8988T (cell line): ENCODE measurements at places on chromosomes 6 and 20.

GRCh38 chr6:75488033-75488432 is 5.6 kb downstream of the FILIP1 start:
- DNase-seq = no peak

GRCh38 chr6:65501045-65501444 is 206.0 kb downstream of the EYS start:
- DNase-seq = no peak

GRCh38 chr6:134123666-134124208 is 71.3 kb upstream of the SLC2A12 start:
- DNase-seq = no peak

GRCh38 chr6:156053626-156054025 is 598.0 kb upstream of the NOX3 start:
- no peak for DNase-seq

GRCh38 chr6:79777713-79778579 is 146.8 kb downstream of the SH3BGRL2 start:
- peak; percentile 79 for DNase-seq

DNA sequence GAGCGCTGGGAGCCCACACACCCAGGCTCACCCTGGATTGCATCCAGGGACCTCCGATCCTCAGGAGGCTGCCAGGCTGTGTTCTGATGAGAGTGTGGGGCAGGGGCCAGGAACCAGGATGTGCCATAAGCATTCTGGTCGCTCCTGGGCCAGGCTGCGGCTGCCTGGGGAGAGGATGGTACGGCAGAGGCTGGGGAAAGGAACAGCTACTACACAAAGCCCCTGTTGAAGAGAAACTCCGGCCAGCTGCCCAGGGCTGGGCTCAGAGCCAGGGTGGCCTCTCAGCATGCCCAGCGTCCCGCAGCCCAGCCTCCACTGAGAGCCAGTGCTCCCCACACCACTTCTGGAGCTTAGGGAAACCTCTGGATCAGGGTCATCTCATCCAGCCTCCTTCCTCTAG is 21.7 kb upstream of the OCSTAMP start:
- DNase-seq = no peak

- DNase-seq = peak; percentile 39
Measured at GRCh38 chr6:7341989-7342742, 29.2 kb upstream of the SSR1 start.

GRCh38 chr6:105357165-105357564 is 45.7 kb downstream of the PREP start:
- no peak for DNase-seq

- no peak for DNase-seq
Measured at GRCh38 chr6:155523821-155524651, 68.4 kb upstream of the NOX3 start.

DNA sequence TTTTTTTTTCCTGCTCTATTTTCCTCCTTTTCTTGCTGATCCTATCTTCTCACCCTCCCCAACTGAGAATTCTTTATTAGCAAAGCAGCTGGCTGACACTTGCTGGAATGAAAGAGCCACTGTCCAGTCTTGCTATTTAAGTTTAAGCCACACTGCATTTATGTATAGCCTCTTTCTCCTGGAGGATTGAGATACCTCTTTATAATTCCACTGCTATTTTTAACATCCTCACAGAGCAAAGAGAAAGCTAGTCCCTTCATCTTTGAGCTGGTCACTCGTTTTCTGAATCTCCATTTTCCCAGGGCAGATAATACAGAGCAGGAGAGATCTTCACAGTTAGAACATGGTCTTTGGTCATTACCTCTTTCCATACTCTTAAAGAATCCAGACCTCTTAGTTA is 36.0 kb upstream of the EEF1A1 start:
- no peak for DNase-seq

- no peak for DNase-seq
Measured at GRCh38 chr20:47583551-47583950, 81.9 kb downstream of the NCOA3 start.

GRCh38 chr6:133886104-133886775 is 2.7 kb upstream of the TCF21 start:
- no peak for DNase-seq

- DNase-seq = peak; percentile 52
Measured at GRCh38 chr6:11094411-11094851, 797 bp downstream of the SMIM13 start.

- DNase-seq = no peak
Measured at GRCh38 chr6:137927777-137928218, 60.7 kb downstream of the TNFAIP3 start.

- DNase-seq = no peak
Measured at GRCh38 chr20:33570743-33571142, 80.8 kb downstream of the CBFA2T2 start.

DNA sequence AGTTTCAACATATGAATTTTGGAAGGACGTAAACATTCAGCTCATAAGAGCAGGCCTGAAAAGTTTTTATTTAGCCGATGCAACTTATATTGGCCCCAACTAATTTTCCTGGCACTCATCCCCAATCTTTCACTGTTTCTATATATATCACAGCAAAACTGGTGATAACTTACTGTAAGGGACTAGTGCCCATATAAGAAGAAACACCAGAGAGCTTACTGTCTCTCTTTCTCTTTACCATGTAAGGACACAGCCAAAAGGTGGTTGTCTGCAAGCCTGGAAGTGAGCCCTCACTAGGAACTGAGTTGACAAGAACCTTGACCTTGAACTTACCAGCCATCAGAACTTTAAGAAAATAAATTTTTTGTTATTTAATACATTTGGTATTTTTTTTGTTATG is 807.4 kb upstream of the CITED2 start:
- DNase-seq = no peak

- DNase-seq = no peak
Measured at GRCh38 chr20:31690124-31690666, 32.5 kb downstream of the BCL2L1 start.

DNA sequence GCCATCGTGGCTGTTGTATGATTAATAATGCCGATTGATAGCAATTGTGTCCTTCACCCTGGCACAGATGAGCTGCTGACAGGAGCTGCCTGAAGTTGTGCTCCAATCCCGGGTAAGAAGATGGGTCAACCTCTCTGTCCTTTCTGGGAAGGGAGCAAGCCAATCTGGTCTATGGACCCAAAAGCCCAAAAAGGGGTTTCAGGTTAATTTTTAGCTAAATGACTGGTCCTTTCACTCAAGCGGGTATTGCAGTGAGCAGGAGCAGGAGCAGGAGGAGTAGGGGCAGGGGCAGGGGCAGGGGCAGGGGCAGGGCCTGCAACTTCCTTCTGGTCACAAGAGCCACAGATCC is 164.8 kb downstream of the TAF4 start:
- no peak for DNase-seq

GRCh38 chr6:155079985-155080452 is 84.9 kb downstream of the TIAM2 start:
- DNase-seq = no peak

DNA sequence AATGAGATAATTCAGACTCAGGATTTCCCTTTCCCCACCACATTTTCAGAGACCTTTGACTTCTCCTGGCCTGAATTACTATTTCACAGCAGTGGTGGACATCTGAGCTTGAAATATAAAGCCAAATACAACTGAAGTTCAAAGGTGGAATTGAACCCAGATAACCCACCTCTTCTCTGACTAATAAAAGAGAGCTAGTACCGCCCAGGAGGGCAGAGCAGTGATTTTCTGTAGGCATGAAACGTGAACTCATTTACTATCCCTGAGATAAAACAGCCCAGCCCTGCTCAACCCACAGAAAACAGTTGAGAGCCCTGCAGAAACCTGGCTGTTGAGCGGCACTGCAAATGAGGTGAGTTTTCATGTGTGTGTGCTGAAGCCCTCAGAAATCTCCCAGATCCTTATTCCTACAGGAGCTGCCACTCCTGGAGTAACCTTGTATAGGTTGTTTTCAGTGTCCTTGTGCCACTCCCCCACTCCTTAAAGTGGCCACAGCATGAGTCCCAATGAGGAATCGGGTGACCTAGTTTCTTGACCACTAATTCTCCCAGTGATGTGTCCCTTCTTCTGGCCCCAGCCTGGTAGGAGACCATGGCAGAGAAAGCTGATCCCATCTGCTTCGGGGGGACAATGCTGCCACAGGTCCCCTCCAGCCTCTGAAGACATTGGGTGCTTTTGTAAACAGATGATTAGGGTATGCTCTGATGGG is 99.2 kb downstream of the NOL4L start:
- no peak for DNase-seq

- peak; percentile 28 for DNase-seq
Measured at GRCh38 chr6:15389765-15390723, 144.2 kb downstream of the JARID2 start.

- DNase-seq = no peak
Measured at GRCh38 chr6:44273617-44274016, 3.4 kb downstream of the TMEM151B start.

GRCh38 chr20:4083098-4083865 is 67.9 kb upstream of the RNF24 start:
- no peak for DNase-seq

DNA sequence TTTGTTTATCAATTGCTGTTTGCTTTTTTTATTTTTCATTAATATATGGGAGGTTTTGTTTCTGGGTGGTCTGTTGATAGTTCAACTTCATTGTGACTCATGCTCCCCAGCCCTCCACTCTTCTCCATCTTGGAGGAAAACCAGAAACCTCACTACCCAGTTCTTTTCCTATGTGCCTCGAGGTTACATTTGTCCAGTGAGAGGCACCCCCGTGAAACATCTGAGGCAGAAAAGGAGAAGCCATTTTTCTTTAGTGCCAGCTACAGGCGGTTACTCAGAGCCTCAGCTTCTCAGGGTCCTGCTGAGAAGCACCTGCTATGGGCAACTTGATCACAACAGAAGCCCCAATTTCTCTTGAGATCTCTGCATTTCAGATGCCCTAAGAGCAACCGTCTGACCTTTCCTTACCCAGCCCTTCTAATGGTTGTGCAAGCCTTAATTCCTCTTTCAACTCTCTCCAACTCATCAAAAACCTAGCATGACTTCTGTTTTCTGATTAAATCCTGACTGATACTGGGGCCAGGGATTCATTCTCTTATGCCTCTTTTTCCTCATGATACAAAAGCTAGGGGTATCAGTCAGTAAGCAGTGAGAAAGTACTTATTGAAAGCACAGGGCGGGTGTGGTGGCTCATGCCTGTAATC is 144.6 kb downstream of the ELOVL4 start:
- no peak for DNase-seq

DNA sequence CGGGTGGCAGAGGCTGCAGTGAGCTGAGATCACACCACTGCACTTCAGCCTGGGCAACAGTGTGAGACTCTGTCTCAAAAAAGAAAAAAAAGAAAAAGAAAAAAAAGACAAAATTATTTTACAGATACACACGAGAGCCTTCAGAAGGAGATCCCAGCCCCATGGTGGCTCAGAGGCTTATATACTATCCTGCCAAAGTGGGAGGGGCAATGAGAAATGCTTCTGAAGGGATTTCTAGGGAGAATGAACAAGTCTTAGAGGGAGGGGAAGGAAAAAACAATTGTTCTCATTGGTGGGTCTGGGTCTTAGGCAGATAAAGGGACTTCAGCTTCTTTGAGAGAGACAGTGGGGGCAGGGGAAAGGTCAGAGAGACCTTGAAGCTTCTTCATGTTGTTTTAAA is 76.8 kb downstream of the BANF2 start:
- DNase-seq = no peak
